ENCODE measurements at places on chromosomes 1 and 21.

- no peak for DNase-seq
Measured at GRCh38 chr1:213176341-213176740, 125.3 kb downstream of the RPS6KC1 start.

DNA sequence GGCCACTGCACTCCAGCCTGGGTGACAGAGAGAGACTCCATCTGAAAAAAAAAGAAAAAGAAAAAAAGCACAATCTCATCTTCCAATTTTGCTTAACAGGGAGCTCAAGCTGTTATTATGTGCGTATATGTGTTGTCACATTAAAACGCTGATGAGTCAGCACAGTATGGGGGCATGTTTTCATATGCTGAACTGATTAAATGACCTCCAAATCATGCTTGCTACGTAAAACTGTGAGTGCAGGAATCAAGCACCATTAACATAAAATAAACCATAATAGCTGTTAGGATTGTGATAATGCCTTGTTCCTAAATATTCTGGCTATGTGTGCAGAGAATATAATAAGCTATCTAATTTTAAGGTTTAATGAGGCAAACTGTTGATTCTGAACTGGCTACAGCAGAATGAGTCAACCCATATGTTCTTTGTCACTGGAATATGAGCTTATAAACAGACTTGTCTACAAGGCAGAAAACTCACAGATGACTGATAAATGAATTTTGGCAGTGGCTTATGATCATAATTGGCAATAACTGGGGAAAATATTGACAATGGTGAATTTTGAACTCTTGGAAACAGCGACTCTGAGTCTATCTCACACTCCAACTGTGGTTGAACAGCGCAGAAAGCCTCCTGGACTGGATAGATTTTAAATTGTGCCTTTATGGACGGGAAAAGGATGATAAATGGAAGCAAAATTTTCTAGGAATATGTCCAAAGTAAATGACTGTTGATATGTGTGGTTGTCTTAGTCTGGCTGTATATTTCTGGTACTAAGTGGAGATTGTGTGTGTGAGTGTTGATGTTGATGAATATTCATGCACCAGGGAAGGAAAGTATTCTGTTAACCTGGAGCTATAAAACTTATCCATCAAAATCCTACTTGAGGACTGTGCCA lies 75.5 kb downstream of the VCAM1 start:
- no peak for DNase-seq

DNA sequence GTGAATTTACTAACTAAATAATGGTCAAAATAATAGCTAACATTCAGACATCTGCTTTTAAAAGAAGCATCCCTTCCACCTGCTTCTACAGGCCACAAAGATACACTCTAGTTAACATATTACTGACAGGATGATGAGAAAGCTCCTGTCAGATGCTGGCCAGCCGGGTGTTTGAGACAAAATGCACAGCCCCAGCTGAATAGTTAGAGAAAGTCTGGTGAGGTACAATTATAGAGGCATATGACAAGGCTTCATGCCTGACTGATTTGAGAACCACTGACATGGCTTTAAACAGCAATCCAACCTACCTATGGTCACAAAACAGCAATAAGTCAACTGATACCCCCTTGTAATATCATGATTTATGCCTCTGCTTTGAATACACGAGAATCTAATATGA lies 137.0 kb downstream of the DENND1B start:
- no peak for DNase-seq

GRCh38 chr1:23577056-23578004 lies 18.0 kb upstream of the ID3 start:
- DNase-seq, result no peak

DNA sequence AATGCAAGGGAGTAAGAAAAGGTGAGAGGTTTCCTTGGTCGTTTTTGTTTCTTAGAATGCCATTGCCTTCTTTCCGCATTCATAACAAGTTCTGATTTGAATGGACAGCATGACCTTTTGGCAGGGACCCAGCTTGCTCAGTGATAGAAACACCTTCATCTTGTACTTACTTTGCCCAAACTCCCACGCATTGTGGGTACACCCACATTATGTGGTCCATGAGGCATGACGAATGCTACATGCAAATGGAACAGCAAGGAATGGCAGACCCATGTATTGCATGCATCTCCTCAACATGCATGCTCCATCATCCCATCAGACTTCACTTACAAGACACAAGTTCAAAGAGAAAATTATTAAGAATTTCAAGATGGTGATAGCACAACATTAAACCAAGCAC lies 102.8 kb downstream of the CDC7 start:
- no peak for DNase-seq

DNA sequence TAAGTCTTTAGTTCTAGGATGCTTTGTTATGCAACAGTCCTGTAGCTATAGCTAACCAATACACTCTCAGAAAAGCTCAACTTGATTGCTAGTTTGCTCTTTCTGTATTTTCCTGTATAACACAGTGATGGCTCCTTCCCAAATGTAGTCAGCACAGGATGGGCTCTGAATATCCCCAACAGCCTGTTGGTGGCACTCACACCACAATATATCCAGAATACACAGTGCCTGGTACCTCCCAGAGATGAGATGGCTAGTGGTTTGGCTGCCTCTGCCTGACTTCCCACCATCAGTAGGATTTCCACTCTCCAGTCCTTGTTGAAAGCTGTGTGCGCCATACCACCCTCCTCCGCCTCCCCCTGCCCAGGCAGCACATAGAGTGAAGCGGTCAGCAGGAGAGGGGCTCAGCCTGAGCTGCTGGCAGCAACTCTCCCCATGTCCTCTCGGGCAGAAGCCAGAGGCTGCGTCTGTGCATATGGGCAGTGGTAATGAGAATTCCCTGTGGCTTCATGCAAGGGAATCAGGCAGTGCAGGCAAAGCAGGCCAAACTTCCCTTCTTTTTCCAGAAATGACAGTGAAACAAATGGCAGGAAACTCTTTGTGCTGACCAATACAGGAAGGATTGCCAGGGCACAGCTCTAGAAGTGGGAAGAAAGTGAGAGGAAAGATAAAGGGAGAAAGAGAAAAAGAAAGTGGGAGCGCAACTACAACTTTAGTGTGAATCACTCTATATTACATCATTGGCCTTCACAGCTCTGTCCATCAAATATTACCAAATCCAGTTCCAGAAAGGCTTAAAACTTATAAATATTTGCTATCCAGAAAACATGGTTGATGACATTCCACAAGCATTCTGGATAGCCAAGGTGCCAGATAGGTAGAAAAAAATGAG lies 49.7 kb downstream of the LMX1A start:
- DNase-seq, result no peak

- DNase-seq, result no peak
Measured at GRCh38 chr21:21159253-21159899, 161.2 kb downstream of the NCAM2 start.

DNA sequence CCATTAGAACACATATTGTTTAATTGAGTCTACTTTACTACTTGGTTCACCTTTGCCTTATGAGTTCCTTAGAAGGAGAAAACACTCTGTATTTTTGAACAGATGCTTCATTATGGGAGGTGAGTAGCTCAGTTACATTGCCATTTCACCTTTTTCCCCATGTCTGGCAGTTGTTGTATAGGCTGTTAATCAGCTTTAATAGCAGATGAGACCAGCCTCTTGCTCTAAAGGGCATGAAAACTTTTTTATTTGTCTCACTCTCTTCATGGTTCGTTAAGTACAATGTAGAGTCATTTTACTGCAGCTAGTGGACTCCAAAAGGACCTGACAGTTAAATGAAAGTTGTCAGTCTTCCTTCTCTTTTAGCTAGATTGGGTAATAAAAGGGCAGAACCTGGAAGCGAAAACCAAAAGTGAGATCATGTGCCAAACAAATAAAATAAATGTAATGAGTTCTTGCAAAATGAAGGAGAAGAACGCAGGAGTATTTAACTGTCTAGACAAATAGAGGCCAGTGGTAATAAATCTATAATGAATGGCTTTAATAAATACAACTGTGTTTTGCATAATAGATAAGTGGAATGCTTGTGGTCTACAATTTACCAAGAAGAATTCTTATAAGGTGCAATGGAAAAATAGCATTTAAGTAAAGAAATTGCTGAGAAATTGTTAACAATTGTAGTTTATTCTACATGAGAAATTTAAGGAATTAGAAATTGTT lies 180.0 kb upstream of the NEGR1 start:
- DNase-seq, result no peak

DNA sequence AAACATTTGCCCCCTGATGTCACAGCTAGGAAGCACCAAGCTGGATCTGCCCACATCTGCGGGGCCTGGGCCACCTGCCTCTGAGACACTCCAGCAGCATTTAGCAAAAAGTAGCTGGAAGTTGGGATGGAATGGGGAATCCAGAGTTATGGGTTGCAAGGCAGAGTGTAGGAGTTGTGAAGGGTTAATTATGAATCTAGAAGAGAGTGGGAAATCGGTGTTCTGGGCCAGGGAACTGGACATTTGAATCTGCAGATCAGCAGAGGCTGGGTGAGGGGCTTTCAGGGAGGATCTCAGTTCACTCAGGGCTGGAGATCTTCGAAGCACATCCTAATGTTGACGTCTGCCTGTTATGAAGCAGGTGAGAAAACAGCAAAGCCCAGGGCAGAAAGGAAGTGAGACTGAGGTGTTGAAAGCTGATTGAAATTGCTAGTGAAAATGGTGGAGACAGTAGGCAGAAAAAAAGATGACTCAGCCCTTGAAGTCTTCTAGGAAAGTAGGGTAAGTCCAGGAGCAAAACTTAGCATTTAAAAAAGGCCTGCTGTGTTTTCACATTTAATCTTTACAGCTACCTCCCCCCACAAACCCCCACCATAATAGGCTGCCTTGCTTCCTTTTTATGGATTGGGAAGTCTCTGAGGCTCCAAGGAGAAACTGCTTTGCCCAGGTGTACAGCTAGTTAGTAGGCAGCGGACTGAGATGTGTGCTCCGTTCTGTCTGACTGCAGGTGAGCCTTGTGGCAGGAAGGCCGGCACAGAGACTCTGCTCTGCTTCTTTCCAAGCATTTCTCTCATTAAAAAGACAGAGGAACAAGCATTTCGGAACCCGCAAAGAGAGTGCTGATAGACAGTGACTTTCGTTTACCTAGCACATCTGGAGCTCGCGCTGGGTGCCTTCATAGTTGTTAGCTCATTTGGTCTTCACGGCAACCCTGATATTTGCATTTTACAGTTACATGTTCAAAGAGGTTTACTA lies 7.2 kb downstream of the VANGL1 start:
- DNase-seq, result no peak

GRCh38 chr1:161817176-161817730 lies 51.1 kb downstream of the ATF6 start:
- no peak for DNase-seq

GRCh38 chr1:156140879-156141707 lies 12.3 kb upstream of the SEMA4A start:
- DNase-seq, result no peak

GRCh38 chr1:230119340-230119739 lies 52.3 kb downstream of the GALNT2 start:
- no peak for DNase-seq

DNA sequence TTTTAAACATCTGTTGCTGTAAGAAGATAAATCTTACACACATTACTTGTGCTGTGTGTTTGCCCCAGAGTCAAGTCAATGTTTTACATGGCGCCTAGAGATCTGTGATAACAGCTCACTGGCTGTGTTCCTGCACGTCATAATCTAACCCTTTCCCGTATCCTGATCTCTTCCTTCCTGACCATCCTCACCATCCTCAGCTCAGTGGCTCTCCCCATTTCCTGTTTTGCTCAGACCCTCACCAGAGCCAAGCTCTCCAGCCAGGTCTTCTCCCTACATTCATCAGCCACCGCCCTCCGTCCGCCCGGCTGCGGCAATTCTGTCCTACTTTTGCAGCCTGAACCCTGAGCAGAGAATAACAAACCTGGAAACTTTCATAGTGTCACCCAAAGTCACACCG lies 824.7 kb downstream of the USP25 start:
- DNase-seq, result no peak

DNA sequence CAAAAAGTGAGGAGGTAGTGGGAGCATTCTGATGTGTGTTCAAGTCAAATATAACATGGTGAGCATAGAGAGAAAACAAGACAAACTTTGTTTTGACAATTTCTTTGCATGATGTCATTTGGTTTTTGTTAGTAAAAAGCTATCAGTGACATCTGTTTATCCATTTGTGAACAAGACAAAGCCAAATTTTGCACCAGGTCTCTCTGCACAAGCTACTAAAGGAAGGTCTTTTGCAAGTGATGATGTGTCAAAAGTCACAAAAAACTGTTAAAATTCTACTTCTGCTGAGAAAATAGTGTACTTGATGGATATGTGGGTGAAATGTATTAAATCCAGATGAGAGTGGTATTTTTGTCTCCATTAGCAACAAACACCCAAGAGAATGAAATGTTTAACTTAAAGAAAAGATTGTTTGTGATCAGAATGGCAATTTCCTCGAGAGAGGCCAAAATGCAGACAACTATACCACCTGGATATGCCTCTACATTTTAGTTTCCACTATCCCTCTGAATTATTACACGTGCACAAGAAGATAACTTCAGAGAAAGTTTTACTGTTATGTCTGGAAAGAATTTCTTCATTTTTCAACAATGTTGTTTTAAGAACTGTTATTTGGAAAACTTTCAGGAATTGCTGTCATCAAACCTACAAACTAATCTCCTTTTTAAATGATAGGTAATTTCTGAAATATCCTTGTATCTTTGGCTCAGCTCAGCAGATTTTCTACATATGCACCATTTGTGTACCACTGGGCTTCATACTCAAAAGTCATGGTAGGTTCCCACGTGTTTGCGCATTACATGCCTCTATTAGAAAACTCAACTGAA lies 807.4 kb upstream of the ADGRL2 start:
- no peak for DNase-seq

DNA sequence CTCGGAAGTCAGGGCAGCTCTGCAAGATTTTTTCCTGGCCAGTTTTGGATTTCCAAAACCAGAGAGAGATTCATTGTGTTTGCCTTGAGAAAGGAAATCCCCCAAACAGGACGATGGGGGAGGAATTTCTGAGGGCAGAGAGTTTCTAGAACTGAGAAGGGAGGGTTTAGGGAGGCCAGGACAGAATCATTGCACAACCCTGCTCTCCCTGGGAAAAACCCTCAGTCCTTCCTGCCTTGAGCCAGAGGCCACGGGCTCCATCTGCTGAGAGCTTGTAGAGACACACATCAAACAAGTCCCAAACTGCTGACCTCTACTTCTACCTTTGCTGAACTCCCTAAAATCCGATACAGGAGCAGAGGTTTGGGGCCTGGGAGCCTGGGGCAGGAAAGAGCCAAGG lies 99.7 kb downstream of the NMNAT2 start:
- no peak for DNase-seq

DNA sequence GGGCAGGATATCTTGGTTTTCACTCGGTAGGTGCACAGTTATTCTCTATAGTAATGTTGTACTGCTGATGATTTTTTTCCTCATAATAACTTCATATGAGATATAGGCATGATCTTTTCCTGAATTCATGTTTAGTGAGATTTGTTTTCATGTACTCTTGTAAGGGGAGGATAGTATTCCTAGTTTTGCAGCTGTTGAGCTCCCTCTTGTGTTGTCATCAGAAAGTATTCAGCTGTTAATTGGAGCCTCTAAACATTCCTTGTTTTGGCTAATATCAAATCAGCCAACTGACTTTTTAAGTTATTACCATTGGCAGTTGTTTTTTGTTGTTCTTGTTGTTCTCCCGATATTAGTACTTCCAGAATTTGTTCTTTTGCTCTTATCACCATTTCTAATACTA lies 24.4 kb downstream of the OR10R2 start:
- DNase-seq, result no peak
